ENCODE measurements at places on chromosomes 12 and 14.

DNA sequence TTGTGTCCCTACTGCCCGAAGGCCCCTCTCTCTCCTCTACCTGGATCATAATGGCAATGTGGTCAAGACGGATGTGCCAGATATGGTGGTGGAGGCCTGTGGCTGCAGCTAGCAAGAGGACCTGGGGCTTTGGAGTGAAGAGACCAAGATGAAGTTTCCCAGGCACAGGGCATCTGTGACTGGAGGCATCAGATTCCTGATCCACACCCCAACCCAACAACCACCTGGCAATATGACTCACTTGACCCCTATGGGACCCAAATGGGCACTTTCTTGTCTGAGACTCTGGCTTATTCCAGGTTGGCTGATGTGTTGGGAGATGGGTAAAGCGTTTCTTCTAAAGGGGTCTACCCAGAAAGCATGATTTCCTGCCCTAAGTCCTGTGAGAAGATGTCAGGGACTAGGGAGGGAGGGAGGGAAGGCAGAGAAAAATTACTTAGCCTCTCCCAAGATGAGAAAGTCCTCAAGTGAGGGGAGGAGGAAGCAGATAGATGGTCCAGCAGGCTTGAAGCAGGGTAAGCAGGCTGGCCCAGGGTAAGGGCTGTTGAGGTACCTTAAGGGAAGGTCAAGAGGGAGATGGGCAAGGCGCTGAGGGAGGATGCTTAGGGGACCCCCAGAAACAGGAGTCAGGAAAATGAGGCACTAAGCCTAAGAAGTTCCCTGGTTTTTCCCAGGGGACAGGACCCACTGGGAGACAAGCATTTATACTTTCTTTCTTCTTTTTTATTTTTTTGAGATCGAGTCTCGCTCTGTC, 1.8 kb downstream of the INHBE start:
- DNase-seq: no peak

DNA sequence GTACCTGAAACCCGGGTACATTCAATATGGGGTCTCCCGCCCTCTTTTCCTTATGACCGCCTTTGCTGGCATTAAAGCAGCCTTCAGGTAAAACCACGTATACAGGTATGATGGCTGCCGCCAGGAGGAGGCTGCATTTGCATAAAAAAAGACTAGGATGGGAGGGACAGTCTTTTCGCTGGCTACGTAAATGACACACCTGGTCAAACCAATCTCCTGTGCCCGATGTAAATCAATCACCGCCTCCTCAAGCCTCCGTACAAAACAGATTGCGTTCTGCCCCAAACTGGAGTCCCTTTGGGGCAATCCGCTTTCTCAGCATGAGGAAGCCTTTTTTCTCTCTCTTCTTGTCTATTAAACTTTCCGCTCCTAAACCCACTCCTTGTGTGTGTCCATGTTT, 8.1 kb upstream of the ALDH1L2 start:
- no peak for DNase-seq

GRCh38 chr14:41280745-41281144, 325.9 kb upstream of the LRFN5 start:
- no peak for DNase-seq

GRCh38 chr12:89970722-89971121, 262.1 kb upstream of the ATP2B1 start:
- no peak for DNase-seq

- no peak for DNase-seq
These were observed 2.6 kb downstream of the AQP6 start for GRCh38 chr12:49975318-49975761.

DNA sequence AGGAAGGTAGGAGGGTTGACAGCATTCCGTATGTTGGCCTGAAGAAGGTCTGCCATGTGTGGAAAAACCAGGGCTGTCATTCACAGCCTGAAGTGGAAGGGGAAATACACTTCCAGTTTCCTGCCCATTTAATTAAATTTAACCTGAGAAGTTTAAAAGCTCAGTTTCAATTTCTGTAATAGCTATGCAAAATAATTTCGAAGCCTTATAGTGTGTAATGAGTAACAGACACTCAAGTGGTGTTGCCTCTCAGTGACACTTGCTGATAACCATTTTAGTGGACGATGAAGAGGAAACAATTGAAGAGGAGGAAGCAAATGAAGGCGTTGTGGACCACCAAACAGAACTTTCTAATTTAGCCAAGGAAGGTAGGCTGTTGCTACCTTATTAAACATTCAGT, 44.8 kb downstream of the EP400 start:
- DNase-seq: no peak

GRCh38 chr12:52246720-52247621, 13.9 kb downstream of the KRT7 start:
- DNase-seq: no peak

DNA sequence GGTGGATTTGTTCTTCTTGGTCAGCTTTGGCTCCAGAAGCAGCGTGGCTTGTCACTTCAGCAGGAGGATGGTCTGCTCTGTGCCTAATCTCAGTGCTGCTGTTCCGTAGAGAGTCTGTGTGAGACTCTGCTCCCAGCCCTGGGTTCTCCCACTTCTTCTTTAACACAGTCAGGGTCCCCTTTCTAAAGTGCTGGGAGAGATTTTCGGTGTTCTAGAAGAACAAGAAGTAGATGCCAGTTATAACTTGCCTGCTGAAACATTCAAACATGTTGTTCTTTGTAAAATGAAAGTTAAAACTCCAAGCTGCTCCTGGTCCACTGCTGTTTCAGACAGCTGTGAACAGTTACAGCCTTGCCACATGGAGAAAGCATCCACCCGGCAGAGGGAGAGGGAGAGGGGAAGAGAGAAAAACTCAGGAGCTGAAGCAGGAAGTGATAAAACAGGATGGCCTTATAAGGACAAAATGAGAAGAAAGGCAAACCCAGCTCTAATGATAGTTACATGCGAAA, 55.2 kb upstream of the CERS5 start:
- peak; percentile 74 for DNase-seq

DNA sequence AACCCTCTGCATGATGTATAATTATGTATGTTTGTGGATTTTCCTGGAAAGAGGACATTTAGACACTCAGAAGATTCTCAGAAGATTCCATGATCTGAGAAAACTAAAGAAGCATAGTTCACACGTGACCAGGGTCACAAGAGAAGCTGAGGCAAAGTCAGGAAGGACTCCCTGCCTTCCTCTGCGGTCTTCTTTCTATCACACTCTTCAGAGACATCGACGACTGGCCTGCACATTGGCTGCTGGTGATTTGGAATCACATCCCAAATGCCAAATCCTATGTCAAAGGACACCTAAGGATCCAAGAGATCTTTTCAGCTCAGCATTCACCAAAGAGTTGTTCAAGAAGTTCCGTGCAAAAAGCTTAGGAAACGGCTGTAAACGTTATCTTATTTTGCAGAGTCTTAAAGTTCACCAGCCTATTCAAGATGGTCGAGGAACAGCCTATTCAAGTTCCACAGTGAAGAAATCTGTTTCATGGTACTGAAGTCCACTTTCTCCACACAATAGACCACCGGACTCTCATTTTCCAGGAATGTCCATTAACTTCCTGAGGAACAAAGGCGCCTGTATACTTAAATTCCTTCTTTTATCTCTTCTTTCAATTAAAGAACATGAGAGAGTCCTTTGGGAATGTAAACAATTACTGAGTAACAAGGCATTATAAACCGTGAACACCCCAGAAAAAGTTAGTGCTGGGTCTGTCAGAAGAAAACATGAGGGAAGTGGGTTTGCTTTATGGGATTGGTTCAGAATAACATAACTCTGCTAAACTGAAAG, 42.1 kb downstream of the IGF1 start:
- DNase-seq: no peak

DNA sequence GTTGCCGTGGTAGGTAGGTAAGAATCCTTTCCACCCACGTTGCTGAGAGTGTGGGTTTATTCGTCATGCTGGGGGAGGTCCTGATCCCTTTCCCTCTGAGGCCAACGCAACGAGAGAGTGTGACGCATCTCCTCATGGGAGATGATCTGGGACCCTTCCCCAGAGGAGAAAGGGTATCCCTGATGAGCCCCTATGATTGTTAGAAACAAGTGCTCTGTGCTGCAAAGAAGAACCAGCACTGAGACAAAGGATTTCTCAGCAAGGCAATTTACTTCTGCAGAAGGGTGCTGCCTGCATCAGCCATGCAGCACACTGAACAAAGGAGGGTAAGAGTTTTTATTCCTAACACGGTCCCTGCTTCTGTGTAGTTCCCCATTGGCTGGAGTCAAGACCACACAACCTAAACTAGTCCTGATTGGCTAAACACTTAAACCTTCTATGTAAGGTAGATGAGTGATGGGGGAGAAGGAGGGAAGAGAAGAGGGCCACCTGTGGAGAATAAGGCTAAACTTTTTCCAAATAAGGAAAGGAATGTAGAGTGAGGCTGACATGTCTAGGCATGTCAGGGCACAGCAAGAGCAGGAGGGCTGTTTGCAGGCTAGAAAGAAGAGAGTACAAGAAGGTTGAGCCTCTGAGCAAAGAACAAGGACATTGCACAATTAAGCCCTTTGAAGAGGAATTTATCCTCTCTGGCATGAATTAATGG, 21.3 kb downstream of the CLEC2A start:
- DNase-seq: no peak

DNA sequence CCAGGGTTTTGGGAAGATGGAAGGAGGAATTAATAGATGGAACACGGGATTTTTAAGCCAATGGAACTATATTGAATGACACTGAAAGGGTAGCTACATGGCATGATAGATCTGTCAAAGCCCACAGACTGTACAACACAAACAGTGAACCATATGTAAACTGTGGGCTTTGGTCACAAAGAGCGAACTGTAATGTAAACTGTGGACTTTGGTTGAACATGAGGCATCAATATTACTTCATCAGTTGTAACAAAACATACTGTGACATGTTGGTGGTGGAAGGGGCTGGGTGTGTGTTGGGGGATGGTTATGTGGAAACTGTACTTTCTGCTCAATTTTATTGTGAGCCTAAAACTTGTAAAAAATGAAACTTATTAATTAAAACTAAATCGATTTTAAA, 210.6 kb upstream of the HMGA2 start:
- no peak for DNase-seq

- no peak for DNase-seq
These were observed 1345.6 kb downstream of the FSCB start for GRCh38 chr14:43161477-43161876.

DNA sequence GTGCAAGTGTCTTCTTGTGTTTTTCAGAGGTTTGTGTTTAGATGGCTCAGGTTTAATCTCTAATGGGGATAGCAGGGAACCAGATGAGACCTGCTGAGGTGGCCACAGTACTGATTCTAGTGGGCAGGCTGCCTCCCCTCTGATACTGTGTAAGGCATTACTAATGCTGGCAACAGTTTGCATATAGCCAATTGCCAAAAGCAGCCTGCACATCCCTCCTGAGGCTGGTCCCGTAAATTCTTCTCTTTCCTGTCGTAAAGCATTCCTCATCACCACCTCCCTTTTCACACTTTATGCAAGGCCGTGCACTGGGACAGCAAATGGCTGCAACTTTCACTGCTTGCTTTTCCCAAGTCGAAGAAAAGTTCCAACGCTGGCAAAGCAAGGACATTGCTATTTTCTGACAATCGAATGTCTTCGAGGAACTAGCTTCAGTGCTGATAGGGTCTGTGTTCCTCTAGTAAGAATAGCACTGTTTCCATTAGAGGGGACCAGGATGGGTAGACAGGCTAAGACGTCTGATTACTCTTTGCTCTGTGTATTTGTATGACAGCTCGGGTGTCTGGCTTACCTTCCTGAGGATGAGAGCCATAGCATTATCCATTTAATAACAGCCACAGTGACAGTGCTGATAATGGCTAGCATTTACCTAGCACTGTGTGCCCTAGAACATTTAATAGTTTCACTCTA, 178.2 kb upstream of the HIF1A start:
- DNase-seq: no peak

GRCh38 chr12:112344220-112344619, 38.0 kb downstream of the HECTD4 start:
- no peak for DNase-seq

DNA sequence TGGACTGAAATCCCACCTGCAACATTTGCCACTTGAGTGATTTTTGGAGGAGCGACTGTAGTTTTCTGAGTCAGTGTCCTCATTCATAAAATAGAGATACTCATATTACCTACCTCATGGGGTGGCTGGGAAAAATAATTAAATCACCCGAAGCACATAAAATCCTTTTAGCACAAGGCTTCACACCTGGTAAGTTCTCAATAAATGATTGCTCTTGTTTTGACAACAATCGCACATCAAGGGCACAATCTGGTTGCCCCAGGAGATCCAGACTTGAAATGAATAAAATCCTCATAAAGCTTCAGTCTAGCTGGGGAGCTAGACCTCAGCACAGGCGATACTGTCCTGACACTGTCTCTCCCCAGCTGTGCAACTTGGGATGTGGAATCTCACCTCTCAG, 76.0 kb upstream of the CCDC60 start:
- DNase-seq: no peak

- no peak for DNase-seq
These were observed 14.1 kb downstream of the P2RX2 start for GRCh38 chr12:132632521-132633228.

GRCh38 chr14:37593511-37594237, 1.4 kb downstream of the FOXA1 start:
- no peak for DNase-seq

DNA sequence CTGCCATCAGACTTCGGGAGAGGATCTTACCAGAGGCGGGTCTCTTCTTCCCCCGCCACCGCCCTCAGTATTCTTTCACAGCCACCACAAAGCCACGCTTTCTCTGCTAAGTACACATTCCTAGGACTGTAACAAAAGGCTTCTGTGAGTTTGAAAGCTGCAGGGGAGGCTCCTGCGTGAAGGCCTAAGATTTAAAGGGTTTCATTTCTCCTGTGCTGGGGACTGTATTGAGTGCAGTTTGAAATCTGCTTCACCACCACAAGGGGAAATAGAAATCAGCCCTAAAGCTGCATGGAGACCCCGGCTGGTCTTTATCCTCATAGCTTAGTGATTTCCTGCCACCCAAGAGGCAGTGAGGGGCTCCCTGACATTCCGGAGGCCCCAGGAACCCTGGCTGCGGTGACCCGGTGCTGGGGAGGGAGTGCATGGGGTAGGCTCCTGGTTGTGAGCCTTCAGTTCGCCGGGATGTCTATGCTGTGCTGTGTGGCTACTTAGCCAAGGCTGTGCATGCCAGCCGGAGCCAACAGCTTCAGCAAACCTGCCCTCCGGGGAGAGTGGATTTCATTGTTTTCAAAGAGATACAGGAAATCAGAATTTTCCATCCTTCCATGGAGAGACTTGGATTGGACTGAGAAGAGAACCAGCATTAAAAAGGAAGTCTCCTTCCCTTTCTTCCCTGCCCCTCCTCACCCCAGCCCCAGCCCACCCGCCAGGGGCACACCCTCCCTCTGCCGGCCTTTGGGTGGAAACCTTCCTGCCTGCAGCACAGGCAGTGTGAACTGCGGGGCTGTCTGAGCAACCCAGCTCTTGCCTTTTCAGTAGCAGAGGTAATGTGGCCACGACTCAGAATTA, 163.3 kb downstream of the ETV6 start:
- DNase-seq: peak; percentile 69

- DNase-seq: no peak
These were observed 14.1 kb upstream of the TMEM263 start for GRCh38 chr12:106941481-106942156.

- DNase-seq: no peak
These were observed 201.5 kb upstream of the MYL2 start for GRCh38 chr12:111121840-111122239.

Data from sciatic nerve (tissue), 2 donors.